Frontal cortex (tissue), 4 donors: ENCODE measurements at places on chromosomes 12 and 14. TPM values are rescaled to one million over a fixed set of nuclear protein-coding genes. Genes with fewer than 3 reads are reported as not detected.

KRT72 gene
- total RNA-seq: not detected

NUBPL gene
- 15.1 TPM for total RNA-seq

MYH6 gene
- total RNA-seq: not detected

DAO gene
- not detected for total RNA-seq

CHPT1 gene
- 24.5 TPM for total RNA-seq

TMEM132C gene
- 4.1 TPM for total RNA-seq
